ENCODE measurements at places on chromosomes 3 and 15. TPM values are rescaled to one million over a fixed set of nuclear protein-coding genes. Genes with fewer than 3 reads are reported as not detected.

- no peak for DNase-seq
Observed at GRCh38 chr3:40780291-40780924, 255.6 kb downstream of the ZNF621 start.

GRCh38 chr15:92922418-92923002 lies 22.4 kb downstream of the CHD2 start:
- DNase-seq = no peak

DNA sequence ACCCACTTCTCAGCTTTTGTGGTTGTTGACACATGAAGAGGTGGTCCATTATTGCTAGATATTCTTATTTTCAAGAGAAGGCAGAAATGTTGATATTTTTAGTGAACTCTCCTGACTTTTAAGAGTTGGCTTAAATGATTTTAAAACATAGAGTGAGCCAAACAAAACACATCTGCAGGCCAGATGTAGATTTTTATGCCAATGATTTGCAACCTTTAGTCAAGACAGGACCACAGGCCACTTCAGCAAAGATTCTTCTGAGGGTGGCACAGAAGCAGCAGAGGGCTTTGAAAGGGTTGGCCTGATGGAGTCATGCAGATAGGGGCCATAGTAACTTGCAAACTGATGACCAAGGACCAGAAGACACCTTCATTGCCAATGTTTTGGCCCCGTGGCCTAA lies 276.5 kb upstream of the P2RY1 start:
- DNase-seq = no peak

Gene ACKR4
- not detected for total RNA-seq

Gene KIF7
- 1.1 TPM for total RNA-seq

GRCh38 chr3:5317557-5317956 lies 130.1 kb downstream of the EDEM1 start:
- no peak for DNase-seq

- DNase-seq = no peak
Observed at GRCh38 chr3:69542089-69542804, 156.4 kb upstream of the FRMD4B start.

Gene GADL1
- not detected for total RNA-seq

- DNase-seq = no peak
Observed at GRCh38 chr15:70374096-70374495, 276.4 kb upstream of the TLE3 start.

GRCh38 chr3:65524584-65524983 lies 514.1 kb downstream of the MAGI1 start:
- no peak for DNase-seq
